ENCODE measurements at places on chromosomes 2 and 18.

- no peak for DNase-seq
These were observed 725.6 kb upstream of the ID2 start for GRCh38 chr2:7956126-7956689.

GRCh38 chr2:74736589-74736988, 82.5 kb downstream of the SEMA4F start:
- no peak for DNase-seq

- DNase-seq, result no peak
These were observed 2.7 kb downstream of the YPEL5 start for GRCh38 chr2:30149513-30149912.

GRCh38 chr2:203492965-203493364, 42.1 kb downstream of the RAPH1 start:
- no peak for DNase-seq

GRCh38 chr2:220787251-220787650, 784.9 kb downstream of the EPHA4 start:
- no peak for DNase-seq

DNA sequence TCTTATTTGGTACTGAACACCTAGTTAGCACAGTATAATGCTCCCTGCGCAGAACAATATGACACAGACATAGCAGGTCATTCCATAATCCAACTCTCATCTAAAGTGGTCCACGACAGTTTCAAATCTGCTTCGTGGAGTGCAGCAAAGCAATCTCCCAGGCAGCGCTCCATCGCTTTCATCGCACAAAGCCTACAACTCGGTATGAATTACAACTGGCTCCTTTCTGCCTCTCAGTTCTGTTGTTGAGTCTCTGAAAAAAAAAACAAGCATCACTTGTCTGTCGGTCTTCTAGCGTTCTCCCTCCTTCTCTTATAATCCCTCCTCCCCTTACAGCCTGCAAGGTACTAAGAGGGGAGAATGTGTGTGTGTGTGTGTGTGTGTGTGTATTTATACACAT, 123.5 kb downstream of the FIGN start:
- no peak for DNase-seq

- no peak for DNase-seq
These were observed 25.0 kb upstream of the KDM3A start for GRCh38 chr2:86416146-86416545.

GRCh38 chr18:69246027-69246426, 154.7 kb upstream of the DOK6 start:
- DNase-seq, result no peak

- DNase-seq, result no peak
These were observed 62.7 kb downstream of the ACVR1 start for GRCh38 chr2:157813467-157813866.

GRCh38 chr2:44448860-44449527, 87.2 kb downstream of the CAMKMT start:
- no peak for DNase-seq

- DNase-seq, result no peak
These were observed 48.5 kb downstream of the CDK15 start for GRCh38 chr2:201854841-201855240.

GRCh38 chr2:124756048-124756447, 731.0 kb downstream of the CNTNAP5 start:
- DNase-seq, result no peak

DNA sequence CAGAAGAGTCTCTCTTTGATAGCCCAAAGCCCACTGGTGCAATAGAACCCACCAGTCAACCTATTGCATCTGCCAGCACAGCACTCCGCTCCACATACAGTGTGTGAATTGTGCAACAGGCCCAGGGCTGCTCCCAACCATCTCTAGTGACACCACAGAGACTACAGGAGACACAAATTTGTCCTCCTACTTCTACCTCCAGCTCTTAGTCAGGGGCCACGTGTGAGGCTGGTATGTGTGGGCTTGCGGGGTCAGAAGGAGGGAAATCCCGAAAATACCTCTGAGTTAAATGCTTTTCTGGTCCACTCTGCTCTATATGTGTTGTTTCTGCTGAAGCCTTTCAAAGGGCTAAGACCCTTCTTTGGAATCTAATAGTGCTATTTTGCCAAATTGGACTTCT, 18.0 kb downstream of the DGUOK start:
- DNase-seq, result no peak

- DNase-seq, result no peak
These were observed 1.4 kb downstream of the RSAD2 start for GRCh38 chr2:6879011-6879410.

DNA sequence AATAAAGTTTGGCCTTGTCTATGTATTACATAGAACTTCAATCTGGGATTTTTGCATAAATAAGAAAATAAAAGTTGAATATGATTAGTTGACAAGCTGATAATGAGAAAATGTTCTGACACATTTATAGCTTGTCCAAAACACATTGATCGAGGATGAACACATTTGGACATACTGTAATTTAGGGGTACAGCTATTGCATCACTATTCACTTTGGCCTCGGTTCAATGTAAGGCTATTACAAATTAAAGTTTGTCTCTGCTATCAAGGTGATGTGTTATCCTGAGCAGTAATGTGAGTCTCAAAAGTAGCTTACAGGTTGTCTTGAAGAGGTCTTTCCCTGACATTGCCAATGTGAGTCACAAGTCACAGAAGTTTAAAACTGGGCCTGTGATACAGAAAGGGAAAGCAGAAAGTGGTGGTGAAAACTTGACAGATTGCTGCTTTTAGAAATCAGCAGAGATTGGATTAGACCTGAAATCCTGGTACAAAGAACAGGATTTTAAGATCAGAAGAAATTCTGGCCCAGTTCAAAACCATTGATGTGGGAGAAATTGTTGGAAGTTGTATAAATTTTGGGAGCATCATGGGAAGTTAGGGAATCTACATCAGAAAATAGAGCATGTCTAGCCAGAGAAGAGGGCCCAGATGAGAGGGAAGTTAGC, 674.1 kb downstream of the NYAP2 start:
- DNase-seq, result no peak

DNA sequence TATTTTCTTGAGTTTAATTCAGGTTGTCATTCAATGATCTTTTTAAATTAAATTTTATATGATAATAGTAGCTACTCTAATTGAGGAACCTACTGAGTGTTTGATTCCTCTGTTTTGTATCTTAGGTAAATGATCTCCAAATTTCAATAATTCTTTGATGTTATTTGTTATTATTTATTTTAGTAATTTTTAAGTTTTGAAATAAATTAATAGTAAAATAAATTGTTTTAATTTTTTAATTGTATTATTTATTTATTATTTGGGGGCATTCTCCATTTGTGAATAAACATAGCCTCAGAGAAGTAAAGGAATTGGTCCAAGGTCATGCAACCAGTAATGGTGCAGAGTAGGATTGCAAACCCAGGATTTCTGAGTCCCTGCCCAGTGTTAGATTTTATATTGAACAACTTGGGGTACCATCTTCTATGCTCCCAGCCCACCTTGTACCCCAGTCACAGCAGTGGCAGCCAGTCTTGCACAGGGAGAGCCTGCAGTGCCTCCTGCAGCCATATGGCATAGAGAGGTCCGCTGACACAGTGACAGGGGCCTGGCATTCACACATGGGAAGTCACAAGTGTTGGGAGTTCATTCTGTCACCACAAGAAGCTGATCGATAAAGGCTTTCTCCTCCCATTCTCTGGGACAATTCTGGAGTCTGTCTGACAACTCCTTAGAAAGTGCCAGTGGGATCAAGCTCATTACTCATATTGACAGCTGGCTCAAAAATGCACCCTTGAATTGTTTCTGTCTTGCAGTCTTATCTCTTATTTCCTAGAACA, 110.0 kb upstream of the ETAA1 start:
- no peak for DNase-seq

DNA sequence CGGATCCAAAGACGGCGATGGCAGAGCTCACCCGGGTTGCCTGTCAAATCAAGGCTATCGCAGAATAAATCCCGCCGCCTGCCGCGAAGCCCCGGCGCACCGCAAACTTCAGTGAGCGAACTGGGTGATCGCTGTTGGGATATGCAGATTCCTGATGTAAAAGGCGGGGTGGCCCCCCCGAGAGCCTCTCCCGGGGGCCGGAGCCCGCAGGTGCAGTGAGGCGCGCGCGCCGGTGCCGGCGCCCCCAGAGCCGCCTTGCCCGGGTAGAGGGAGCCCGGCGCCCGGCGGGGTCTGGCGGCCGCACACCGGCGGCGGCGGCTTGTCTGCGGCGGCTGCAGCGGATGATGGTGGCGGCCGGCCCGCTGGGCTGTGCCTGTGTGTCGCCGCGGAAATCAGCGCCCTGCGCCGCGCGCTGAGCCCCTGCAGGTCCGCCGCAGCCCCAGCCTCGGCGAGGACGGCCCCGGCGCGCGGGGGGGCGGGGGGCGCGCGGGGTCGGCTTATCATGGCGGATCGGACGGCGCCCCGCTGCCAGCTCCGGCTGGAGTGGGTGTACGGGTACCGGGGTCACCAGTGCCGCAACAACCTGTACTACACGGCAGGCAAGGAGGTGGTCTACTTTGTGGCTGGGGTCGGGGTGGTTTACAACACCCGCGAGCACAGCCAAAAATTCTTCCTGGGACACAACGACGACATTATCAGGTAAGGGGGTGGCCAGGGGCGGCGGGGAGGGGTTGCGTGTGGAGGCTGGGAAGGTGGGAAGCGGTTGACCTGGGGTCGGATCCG, 1.3 kb downstream of the EML6 start:
- no peak for DNase-seq

DNA sequence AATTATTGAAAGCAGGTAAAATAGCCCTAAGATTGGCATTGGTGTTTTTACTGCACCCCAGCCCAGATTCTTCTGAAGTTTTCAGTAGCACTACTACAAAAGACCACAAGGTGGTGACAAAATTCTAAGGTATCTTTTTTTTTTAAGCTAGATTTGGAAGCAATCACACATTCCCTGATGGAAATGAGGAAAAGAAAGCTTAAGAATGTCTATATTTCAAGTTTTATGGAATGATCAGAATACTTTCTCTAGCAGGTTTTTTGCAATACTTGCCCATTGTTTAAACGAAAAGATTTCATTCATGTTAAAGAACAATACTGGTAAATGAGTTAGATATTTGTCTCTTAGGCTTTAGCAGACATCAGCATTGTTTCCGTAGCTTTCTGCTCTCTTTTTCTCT, 32.1 kb upstream of the ZNF638 start:
- DNase-seq, result peak; percentile 20

DNA sequence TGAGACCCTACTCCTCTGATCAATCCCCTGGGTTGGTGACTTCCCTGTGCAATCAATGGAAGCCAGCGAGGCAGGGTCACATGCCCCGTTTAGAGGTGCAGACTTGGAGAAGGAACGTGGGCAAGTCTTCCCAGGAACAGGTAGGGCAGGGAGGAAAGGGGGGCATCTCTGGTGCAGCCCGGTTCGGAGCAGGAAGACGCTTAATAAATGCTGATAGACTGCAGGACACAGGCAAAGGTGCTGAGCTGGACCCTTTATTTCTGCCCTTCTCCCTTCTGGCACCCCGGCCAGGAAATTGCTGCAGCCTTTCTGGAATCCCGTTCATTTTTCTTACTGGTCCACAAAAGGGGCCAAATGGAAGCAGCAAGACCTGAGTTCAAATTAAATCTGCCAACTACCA, 821 bp upstream of the PROC start:
- DNase-seq, result no peak

DNA sequence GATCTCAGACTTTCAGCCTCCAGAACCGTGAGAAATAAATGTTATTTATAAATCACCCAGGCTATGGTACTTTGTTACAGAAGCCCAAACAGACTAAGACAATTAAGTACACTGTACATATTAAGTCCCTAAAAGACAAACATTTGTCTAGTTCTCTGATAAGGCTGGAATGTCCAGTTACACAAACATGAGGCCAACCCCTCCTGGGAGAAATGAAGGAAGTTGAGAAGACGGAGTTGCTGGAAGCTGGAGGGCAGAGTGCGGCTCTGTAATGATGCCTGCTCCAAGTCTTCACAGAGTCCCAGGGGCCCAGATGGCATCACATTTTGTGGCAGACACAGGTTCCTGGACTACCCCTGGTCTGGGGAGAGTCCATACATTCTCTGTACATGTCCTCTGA, 79.2 kb upstream of the ST8SIA3 start:
- no peak for DNase-seq

DNA sequence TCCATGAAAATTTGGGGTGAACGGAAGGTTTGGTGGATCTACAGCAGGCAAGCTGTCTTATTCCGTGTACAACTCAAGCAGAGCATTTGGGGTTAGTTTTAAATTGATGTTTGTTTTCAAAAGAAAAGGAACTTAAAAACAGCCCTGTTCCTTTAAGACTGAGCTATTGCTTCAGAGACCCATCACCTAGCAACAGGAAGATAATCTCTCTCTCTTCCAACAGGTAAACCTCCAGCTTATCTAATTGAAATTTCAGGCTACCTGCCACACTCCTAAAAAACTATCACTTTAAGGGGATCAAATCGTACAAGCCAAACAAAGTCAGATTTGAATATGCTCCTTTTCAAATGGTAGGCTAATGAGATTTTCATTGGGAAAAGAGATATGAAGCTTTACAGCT, 101.8 kb downstream of the RNF152 start:
- no peak for DNase-seq

DNA sequence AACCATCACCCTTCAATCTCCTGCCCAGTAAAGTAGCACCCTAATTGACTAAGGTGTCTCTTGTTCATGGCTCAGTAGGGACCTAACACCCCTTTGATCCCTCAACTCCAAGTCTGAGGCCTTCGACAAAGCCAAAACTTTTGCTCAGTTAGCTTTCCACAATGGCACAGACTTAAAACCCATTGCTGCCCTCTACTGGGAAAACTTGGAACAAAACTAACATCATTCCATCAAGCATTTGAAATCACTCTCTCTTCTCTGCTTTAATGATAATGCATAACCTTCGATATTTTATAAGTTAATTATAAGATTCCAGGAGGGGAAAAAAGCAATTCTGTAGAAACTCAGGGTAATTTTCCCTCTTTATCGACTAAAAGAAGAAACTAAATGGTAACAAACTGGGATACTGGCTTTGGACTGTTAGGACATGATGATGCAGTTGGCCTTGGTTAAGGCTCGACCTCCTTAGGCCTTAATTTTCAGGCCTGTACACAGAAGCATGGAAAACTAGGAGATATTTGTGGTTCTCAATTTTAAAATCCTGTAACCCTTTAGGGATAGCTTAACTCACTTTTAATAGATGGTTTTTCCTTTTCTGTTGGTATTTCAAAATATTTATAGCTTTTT, 127.8 kb downstream of the STK39 start:
- DNase-seq, result peak; percentile 67

GRCh38 chr2:208266553-208266893, 468 bp downstream of the PIKFYVE start:
- DNase-seq, result no peak

DNA sequence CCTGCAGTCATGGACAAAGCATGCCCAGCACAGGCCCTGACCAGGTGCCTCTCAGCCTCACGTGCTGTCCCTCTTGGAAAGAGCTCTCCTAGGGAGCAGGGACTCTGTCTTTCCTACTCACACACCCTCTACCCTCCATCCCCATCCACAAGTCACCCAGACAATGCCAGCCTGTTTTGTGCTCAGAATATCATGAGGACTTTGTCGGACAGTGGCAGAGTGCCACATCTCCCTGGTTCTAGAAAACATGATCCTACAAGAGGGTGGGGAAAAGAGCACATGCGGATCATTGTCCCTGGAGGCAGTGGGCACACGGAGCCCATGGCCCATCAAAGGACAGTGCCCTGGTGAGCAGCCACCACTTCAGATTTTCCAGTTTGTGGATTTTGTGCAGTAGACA, 3.7 kb upstream of the MAL start:
- no peak for DNase-seq

GRCh38 chr2:44087714-44088092, 81.0 kb upstream of the PPM1B start:
- DNase-seq, result no peak

GRCh38 chr2:82780050-82780449, 1679.0 kb downstream of the SUCLG1 start:
- DNase-seq, result no peak
